ENCODE measurements at places on chromosomes 11 and 22.
A peak's percentile ranks its signal among the peaks of the same experiment; 100 is the strongest.

- no peak for DNase-seq
Measured at GRCh38 chr22:31566484-31566883, 70.1 kb downstream of the SFI1 start.

GRCh38 chr11:111776398-111777093, 10.4 kb upstream of the PPP2R1B start:
- DNase-seq, result no peak

DNA sequence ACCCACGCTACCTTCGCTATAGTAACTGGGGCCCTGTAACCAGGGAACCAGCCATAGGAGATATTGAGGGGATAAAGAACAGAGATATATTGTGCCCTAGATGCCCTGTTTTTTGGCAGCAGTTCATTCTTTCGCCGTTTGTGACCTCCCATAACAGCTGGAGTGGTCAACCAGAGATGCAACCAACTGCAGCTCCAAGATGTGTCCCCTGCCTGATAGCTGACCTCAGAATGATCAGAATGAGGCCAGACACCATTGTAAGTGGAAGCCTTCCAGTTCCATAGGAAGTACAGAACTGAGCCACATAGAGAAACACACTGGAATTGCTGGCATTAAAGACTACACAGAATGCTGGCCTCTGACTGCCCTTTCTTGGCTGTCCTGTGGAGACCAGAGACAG, 39.2 kb downstream of the P4HA3 start:
- DNase-seq, result no peak

DNA sequence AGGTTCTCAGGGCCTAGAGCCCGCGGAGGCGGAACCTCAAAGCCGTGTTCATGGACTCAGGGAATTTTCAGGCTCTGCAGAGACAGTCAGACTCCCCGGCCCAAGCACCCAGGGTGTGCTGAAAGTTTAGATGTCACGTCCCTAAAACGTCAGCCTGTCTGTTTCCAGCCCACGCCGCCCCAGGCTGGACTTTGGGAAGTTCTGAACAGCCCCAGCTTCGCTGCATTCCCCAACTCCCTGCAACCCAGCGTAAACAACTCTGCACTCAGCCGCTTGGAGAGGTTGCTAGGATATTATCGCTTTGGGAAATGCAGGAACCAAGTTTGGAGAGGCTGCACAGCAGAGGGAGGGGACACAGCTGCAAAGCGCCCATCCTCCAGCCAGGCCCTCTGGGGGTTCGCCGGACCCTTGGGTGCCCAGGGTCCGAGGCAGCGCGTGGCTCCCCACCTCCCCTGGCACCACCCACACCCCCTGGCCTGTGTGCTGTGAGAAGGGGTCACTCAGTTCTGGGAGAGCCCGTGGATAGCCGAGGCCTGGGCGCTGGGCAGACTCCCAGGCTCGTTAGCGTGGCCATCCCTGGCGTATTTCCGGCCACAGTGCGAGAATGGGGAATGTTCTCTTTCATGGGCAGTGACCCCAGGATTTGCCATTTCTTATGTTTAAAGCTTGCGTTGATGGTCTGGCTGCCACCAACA, 120.5 kb upstream of the FGF3 start:
- DNase-seq, result no peak

DNA sequence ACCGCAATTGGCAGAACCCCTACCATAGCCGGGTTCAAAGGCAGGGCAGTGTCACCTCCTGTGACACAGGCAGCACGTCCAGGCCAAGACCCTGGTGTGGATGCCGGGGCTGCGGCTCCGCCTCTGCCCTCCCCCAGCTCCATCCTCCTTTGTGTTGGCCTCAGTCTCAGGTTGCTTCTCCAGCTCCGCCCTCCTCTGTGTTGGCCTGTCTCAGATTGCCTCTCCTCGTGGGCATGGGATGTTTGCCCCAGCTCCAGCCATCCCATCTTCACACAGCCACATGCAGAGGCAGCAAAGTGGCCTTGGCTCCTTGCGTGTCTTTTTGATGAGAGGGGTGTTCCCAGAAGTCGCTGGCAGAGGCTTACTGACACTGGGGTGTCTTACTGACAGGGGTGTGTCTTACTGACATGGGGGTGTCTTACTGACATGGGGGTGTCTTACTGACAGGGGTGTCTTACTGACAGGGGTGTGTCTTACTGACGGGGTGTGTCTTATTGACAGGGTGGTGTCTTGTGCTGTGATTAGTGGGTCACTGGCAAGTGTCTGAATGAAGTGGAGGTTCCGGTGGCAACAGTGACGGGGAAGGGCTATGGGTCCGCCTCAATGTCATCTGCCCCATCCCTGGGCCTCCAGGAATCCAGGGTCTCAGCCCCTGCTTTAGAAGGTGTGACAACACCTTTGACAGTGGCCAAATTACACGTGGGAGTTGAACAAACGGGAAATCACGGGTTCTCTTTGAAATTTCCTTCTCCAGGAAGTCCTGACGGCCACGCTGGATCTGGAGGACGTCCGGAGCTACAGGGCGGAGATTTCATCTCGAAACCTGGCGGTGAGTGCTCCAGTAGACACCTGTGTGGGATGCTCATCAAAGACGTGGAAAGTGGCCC, 24.9 kb downstream of the NADSYN1 start:
- DNase-seq, result no peak

GRCh38 chr22:38984224-38984623, 2.1 kb downstream of the APOBEC3B start:
- DNase-seq, result no peak

DNA sequence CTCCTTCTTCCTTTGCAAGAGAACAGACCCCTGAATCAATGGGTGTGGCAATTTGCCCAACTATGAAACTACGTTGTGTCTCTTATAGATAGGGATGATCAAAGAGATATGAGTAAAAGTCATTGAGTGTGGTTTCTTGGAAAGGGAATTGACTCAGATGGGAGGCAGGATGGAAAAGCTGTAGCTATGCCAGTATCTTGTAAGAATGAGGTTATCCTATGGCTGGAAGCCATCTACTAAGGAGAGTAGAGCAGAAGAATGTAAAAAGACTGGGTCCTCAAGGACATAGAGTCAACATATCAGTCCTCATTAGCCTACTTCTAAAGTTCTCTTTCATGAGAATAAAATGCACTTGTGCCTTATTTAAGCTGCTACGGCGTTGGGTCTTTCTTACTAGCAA, 78.9 kb upstream of the POU2AF2 start:
- DNase-seq, result no peak

GRCh38 chr11:75298976-75299260, 52.5 kb downstream of the ARRB1 start:
- no peak for DNase-seq

- no peak for DNase-seq
Measured at GRCh38 chr11:121344824-121345223, 52.3 kb downstream of the SC5D start.

DNA sequence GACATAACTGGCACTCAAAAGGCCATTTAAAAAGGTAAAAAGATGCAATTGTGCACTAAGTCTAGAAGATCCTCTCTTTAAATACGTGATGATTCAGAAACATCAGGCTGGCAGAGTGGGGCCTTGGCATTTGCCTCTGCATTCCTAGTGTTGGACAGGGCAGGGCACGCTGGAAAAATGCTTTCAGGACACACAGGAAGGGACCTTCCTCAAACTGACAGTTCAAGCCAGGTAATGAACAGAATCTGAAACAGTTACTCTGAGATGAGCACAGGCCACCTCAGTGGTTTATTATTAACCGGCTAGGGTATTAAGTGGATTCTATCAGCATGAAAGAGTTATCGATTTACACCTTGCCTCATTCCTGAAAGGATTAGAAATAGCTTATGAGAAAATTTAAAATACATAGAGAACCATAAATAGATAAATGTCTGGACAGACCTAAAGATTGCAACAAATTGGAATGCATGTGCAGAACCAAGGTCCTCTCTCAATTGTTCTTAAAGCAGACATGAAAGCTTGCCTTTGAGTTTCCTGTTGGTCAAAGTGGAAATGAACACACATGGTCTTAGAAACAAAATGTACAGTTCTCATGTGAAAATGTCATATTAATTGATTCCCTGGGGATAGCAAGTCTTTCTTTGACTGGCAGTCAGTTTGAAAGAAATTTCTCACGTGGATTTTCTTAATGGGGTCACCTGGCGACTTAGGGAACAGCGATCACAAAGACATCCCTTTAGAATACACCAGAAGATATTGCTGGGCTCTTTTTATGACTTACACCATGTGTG, 21.5 kb upstream of the CSNK2A3 start:
- DNase-seq, result no peak

- DNase-seq, result peak; percentile 60
Measured at GRCh38 chr11:75022759-75023396, 34.1 kb downstream of the NEU3 start.

DNA sequence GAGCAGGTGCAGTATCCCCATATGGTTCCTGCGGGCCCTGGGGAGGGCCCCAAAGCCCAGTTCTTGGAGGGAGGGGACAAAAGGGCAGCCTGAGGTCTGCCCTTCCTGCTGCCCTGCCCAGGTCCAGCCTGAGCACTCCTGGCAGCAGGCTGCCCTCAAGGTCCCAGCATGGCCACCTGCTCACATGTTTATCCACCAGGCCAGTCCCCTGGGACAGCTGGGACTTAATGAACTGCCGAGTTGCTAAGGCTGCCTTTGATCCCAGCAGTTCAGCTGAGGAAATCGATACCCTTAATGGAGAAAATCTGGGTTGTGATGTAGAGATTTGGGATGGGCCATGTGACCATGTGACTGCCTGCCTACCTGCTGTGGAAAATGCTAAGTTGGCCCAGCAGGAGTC, 146.2 kb downstream of the TRIM29 start:
- DNase-seq, result no peak

- DNase-seq, result no peak
Measured at GRCh38 chr11:66278363-66279091, 552 bp downstream of the CNIH2 start.

DNA sequence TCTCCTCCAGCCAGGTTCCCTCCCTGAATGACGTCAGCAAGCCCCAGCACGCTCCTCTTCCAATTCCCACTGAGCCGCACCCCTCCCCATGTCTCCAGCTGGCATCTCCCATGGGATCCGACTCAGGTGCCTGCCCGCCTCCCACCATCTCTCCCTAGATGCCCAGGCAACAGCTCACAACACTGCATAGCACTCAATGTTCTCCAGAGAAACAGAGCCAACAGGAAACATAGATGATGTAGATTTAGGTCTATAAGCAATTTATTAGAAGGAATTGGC, 532.3 kb downstream of the BRD1 start:
- DNase-seq, result no peak

GRCh38 chr11:131670876-131671275, 300.5 kb downstream of the NTM start:
- DNase-seq, result no peak

DNA sequence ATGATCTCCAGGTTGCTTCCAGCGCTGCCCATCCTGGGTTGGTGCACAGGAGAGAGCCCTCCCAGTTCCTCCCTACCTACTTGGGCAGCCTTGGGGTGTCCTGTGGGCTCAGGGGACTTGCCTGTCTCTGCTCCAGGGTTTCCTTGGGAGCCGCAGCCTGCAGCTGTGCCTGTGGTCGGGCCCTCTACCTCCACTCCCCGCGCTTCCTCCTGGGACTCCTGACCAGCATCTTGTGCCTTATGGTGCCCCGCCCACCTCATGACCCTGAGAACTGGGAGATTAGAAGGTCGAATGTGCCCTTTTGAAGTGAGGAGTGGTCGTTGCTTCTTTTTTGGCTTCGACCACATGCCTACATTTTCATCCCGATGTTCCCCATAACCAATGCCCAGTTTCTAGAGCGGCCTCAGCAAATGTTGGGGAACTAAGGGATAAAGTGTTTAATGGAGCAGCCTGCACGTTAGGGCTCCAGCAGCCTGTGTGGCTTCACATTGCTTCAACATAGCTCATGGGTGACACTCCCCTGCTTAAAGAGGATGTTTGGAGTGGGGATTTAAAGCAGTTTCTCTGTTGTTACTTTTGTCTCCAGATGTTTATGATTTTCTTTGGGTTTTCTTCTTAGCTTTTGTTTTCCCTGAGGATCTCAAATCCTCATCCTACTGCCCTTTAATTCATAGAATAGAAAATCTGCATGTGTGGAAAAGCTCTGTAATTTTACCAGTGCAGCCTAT, 248.8 kb downstream of the TBC1D22A start:
- DNase-seq, result no peak

GRCh38 chr11:116929414-116930090, 92.1 kb upstream of the APOA1 start:
- DNase-seq, result no peak

DNA sequence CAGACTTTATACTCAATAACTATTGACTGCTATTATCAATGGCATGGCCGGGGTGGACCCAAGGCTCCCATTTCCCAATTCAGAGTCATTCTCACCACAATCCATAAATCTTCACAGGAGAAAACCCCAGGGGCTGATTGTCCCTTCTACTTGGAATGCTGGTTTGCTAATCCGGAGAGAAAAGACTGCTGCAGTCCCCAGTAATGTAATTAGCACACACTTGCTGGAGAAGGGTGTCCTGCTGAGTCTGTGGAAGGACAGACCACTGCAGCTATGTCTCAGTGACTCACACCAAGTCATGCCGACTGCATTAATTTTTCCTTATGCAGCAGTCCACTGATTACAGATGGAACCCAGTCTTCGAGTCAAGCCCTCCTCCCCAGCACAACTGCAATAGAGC, 5.9 kb upstream of the ETS1 start:
- DNase-seq, result no peak

GRCh38 chr11:3859373-3859881, 4.0 kb downstream of the STIM1 start:
- no peak for DNase-seq

DNA sequence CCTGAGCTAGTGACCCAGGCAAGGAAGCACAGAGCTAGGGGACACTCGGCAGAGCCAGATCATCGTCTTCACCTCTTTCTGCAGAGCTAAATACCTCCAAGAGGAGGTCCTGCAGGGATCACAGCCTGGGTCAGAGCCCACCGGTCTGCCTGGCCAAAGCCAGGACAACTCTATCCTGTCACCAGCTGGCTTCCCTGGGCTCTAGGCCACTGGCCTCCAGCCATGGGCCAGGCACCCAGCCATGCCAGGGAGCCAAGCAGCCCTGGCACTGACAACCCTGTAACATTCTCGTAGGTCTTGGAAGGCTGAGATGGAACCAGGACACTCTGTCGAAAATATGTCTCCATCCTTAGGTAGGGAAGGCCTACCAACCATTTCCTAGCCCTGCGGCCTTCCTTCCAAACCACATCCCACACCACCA, 270.1 kb downstream of the BUD13 start:
- DNase-seq, result no peak

DNA sequence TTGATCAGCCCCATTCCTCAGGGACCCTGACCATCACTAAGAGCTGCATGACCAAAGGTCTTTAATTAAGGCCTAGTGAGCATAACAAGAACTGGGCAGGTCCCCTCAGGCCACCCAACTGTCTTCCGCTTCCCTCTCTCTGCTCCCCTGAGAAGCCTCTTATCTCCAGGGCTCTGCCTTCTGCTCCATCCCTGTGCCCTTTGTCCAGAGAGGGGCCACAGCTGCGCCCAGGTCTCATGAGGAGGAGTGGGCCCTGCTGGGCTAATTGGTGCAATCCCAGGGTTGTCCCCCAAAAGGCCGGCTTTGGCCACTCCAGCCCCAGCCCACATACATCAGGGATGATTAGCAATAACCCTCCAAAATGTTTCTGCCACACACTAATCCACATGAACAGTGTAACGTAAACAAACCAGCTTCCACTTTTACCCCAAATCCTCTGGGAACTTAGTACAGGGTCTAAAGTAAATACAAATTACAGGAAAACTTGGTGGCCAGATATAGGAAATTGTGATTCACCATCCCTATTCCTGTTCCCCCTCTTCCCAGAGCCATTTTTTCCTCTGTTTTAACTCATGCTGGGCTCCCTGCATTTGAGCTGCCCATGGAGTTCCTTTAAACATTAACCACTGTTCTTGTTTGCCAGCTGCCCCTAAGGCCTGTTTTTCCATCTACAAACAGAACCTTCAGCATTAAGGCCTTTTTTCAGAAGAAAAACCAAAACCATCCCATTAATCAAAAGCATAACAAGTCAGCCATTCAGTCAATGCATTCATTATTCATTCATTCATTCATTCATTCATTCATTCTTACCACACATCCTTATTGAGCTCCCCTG, 34.6 kb upstream of the CAVIN3 start:
- DNase-seq, result no peak
